ENCODE measurements at places on chromosomes 12 and 14. TPM values are rescaled to one million over a fixed set of nuclear protein-coding genes. Genes with fewer than 3 reads are reported as not detected.

VSX2 gene
- total RNA-seq, result not detected

TAS2R7 gene
- total RNA-seq, result not detected

SRRM4 gene
- under 0.01 TPM for total RNA-seq

CMA1 gene
- not detected for total RNA-seq

KRT74 gene
- total RNA-seq, result not detected

TMEM30B gene
- total RNA-seq, result not detected

SLC6A12 gene
- not detected for total RNA-seq

ACVR1B gene
- total RNA-seq, result 8.5 TPM

ZNF605 gene
- total RNA-seq, result 3.7 TPM

CFAP73 gene
- total RNA-seq, result not detected

NTS gene
- not detected for total RNA-seq

ALG10 gene
- 9.9 TPM for total RNA-seq

NPC2 gene
- total RNA-seq, result 391 TPM

SMIM10L1 gene
- total RNA-seq, result 6.2 TPM

OR10P1 gene
- total RNA-seq, result not detected

KRT80 gene
- total RNA-seq, result 14.8 TPM

RNF212B gene
- not detected for total RNA-seq

ADCY6 gene
- 44.7 TPM for total RNA-seq

CACNA1C gene
- 0.16 TPM for total RNA-seq

TMTC1 gene
- total RNA-seq, result 4.6 TPM

OASL gene
- total RNA-seq, result 0.25 TPM

SLC17A8 gene
- not detected for total RNA-seq

MGAT4C gene
- not detected for total RNA-seq

FOXA1 gene
- total RNA-seq, result 0.16 TPM

LUM gene
- 80.2 TPM for total RNA-seq

CLEC6A gene
- not detected for total RNA-seq

EIF2S3B gene
- total RNA-seq, result 0.38 TPM

KLHL33 gene
- 0.25 TPM for total RNA-seq

MYH6 gene
- total RNA-seq, result not detected

CMTM5 gene
- not detected for total RNA-seq

PTGER2 gene
- total RNA-seq, result 14.5 TPM

CPM gene
- 9.8 TPM for total RNA-seq

OR4E2 gene
- not detected for total RNA-seq

RDH12 gene
- not detected for total RNA-seq

GZMB gene
- not detected for total RNA-seq

CRIP1 gene
- 15.2 TPM for total RNA-seq

VASH1 gene
- 3.7 TPM for total RNA-seq

AICDA gene
- total RNA-seq, result not detected

MYF6 gene
- 0.13 TPM for total RNA-seq

POLE2 gene
- total RNA-seq, result 25.6 TPM

Data from mesangial cell (primary cell).